ENCODE measurements at places on chromosomes 7 and 10. TPM values are rescaled to one million over a fixed set of nuclear protein-coding genes. Genes with fewer than 3 reads are reported as not detected.

GRCh38 chr10:121293110-121293509 is 305.1 kb downstream of the FGFR2 start:
- DNase-seq: no peak

DNA sequence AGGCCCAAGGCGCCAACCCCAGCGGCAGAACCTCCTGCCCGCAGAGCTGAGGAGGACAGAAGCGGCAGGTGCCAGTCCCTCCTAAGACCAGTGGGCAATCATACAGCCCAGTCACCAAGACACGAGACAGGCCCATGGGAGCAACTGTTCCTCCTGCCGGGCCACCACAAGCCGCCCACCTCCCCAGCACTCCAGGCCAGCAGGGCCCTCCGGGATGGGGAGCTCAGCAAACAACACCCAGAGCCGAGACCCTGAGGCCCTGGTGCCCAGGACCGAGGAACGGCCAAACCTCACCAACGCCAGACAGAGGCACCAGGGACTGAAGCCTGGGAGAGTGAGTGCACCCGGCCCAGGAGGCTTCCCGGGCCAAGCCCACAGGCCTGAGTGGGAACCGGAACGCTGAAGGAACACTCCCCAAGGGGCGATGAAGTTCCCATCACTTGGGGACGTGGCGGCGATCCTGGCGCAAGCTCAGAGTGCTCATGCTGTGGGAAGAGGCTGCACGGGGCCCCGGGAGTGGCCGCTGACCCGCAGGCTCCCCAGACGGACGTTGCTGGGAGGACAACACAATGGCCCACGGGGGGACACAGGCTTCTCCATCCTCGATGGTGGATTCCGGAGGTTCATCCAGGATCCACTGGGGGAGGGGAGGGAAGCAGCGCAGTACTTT is 35.1 kb downstream of the GPER1 start:
- DNase-seq: no peak

- no peak for DNase-seq
Measured at GRCh38 chr10:109875828-109876821, 47.2 kb downstream of the XPNPEP1 start.

GRCh38 chr10:123135415-123136141 is at the start of gene HMX3:
Gene HMX3 (plus strand): TSS chr10:123135970. CDS start chr10:123136051, 81 bp downstream.
- DNase-seq: no peak

DNA sequence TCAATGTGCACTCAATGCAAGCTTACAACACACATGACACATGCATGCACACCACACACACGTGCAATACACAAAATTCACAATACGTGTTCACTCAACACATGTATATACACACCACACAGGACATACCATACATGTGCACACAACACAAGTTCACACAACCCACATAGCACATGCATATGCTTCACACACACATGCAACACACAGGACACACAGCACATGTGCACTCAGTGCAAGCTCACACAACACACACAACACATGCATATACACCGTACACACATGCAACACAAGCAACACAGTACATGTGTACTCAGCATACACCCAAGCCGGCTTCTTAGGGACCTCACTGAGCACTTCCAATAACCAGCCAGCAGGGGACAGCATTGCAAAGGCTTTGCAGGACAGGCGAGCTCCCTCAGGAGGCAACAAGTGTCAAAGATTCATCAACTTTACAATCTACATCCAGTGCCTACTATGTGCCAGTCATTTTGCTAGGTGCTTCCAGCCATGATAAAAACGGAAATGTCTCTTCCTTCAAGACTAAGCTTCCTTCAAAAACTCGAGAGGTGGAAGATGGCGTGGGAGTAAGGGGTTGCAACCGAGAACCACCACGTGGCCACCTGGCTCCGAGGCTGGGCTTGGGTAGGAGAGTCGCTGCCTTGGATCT is 61.1 kb downstream of the JCAD start:
- DNase-seq: peak; percentile 58

DNA sequence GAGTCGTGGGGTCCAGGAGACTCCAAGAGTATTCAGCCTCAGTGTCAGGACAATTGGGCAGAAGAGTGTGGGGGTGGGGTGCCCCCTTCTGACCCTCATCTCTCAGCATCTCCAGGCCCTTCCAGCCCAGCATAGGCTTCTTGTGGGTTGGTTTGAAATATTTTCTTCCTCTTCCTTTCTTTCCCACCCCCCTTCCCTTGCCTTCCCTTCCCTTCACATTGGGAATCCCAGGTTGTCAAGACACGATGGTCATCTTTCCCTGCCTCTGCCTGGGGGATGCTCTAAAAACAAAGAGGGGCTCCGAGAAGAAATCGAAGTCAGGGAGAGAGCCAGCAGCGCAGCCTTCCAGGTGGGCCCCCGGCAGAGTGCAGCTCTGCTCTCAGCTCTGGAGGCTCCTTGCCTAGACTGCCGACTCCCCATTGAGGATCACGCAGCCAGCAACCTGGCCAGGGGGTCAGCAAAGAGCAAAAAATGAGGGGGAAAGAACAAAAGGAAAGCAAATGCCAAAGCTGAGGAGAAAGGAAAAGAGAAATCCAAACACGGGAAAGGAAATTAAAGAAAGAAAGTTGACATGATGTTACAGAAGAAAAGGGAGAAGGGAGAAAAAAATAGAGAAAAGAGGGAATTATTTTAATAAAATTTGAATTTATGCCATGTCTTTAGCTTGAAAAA is 1.5 kb downstream of the PAX2 start:
- DNase-seq: no peak

- DNase-seq: no peak
Measured at GRCh38 chr10:3778692-3779157, 6.3 kb downstream of the KLF6 start.

DNA sequence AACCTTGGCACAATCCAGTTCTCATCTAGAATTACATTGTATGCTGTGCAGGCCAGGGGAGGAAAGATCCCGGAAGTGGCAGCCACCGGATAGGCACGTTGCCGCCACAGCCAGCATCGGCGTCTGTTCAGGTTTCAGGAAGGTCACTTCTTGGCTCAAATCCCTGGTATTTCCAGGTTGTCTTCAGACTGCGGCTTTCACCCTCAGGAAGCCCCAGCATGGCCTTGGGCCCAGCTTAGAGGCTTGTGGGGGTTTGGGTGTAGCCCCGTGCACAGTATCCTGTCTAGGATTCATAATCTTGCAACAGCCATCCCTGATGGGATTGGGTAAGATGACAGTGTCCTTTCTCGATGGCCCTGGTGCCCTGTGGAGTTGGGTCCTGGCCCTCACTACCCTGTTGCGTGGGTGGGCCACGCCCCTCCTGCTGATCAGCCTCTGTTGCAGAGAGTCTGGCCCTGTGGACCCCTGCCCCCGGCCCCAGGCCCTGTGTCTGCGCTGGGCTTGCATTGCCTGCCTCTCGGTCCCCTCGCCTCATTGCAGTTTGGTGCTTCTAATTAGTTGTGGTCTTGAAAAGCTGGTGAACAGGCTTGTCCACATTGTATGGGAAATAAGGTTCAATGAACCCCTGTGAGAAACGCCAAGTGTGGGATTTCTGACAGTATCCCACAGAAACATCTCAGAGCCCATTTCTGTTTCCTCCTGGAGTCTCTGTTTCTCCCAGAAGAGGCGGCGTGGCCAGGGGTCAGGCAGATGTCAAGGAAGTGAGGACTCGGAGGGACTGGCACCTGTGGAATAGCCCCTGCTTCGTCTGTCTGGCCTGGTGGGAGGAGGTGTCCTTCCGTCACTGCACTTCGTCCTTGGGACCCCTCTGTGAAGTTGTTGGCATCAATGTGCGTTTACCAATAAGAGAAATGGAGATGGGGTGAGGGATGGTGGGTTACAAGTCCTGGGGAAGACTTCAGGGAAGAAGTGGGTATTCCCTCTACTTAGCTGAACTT is 77.5 kb downstream of the MGMT start:
- no peak for DNase-seq

GRCh38 chr7:127350586-127350985 is 41.9 kb downstream of the ZNF800 start:
- no peak for DNase-seq

- DNase-seq: no peak
Measured at GRCh38 chr10:74814797-74815196, 11.6 kb upstream of the KAT6B start.

DNA sequence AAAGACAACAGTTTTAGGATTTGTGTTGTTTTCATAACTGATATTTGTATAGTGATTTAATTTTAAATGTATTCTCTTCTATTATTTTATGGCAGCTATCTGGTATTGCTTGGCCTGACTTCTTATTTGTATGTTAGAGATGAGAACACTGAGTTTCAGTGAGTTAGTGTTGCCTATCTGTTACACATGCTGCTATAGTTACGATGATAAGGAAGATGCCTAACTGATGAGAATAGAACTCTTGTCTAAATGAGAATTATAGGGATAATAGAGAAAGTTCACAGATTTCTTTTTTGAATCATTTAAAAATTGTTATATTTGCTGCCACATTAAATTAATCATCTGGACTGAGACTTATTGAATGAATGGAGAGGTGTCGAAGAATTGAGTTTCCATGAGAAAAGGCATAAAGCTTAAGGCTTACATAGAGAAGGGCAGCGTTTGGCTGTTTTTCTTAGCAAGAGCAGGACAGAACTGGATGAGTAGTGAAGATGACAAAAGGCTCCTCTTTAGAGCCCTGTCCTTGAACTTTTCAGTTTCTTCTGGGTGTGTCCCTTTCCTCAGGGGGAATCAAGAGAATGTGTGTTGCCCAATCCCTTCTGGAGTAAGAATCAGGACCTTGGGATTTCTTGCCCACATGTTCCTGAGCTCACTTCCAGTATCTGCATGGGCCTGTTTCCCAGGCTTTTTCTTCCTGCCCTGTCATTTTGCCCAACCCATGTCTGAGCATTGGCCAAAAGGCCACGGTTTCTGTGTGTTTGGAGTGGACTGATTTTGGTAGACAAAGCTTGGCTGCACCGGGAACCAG is 195.6 kb upstream of the CSTF2T start:
- DNase-seq: no peak

GRCh38 chr10:12418000-12418399 is 68.7 kb downstream of the CAMK1D start:
- DNase-seq: no peak

DNA sequence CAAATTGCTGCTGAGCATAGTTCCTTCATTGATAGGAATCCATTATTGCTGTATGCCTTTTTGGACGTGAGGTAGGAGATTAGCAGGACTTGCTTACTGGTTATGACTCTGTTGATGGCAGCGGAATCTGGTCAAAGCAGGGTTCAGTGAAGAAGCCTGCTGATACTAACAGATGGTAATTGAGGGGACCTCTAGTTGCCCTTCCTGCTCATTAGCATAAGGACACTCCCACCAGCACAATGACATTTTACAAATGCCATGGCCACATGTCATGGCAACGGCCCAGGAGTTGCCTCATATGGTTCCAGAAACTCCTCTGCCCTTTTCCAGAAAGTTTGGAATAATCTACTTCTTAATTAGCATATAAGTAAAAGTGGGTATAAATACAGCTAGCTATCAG is 417.5 kb downstream of the CDC14C start:
- DNase-seq: no peak

The ASAH2B gene
- total RNA-seq: 8.6 TPM

The LIPK gene
- not detected for total RNA-seq

The DRGX gene
- total RNA-seq: not detected

The OIT3 gene
- 1.1 TPM for total RNA-seq

The TRIL gene
- 9.3 TPM for total RNA-seq

Data from progenitor cell of endocrine pancreas (in vitro differentiated cells).